ENCODE measurements at places on chromosomes 5 and 9.
A peak's percentile ranks its signal among the peaks of the same experiment; 100 is the strongest.

- H3K36me3 ChIP-seq = no peaks in the 10 kb centered on the region
- H3K4me1 ChIP-seq = no peaks in the 10 kb centered on the region
- peaks cover 47% of the 10 kb centered on the region for H3K27me3 ChIP-seq
- no peak overlapping the region for H3K27ac ChIP-seq
- H3K4me3 ChIP-seq = no peak overlapping the region
Observed at GRCh38 chr9:78407636-78408312, 110.8 kb downstream of the PSAT1 start.

- H3K4me3 ChIP-seq = no peak overlapping the region
- H3K27ac ChIP-seq = no peak overlapping the region
- H3K4me1 ChIP-seq = no peaks in the 10 kb centered on the region
- no peak for DNase-seq
- no peaks in the 10 kb centered on the region for H3K36me3 ChIP-seq
- H3K27me3 ChIP-seq = no peaks in the 10 kb centered on the region
Observed at GRCh38 chr5:22709743-22710142, 143.4 kb downstream of the CDH12 start.

DNA sequence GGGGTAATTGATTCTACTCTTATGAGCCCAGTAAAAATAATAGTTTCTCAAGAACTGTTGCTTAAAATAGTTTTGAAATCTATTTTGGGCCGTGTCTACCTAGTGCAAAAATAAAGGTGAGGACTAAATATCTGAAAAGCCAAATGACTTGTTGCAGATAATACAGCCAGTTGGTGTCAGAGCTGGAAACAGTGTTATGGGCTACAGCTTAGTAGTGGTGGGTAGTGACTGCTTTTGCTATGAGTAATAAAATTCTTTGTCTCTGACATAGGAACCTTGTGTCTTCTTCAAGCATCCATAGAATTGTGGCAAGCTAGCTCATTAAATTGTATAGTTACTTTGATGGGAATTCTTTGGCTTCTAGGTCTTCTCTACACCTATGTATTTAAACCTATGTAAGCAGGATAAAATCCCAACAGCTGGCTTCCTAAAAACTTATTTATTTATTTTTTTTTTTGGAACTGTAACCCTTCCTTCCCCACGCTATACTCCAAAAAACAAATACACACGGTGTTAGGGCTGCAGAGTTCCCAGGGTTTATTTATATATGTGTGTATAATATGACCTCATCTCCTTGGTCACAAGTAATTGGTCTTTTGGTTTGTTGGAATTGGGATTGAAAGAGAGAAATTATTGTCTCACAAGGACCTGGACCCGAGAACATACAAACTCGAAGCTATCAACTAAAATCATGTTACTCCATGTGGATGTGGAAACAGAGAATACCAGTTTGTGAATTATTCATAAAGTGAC is 138.0 kb downstream of the NUDT12 start:
- no peak overlapping the region for H3K27ac ChIP-seq
- DNase-seq = no peak
- no peaks in the 10 kb centered on the region for H3K36me3 ChIP-seq
- H3K27me3 ChIP-seq = peaks cover 33% of the 10 kb centered on the region
- H3K4me3 ChIP-seq = no peak overlapping the region
- no peaks in the 10 kb centered on the region for H3K4me1 ChIP-seq

- no peak overlapping the region for H3K4me3 ChIP-seq
- no peaks in the 10 kb centered on the region for H3K36me3 ChIP-seq
- H3K27ac ChIP-seq = no peak overlapping the region
Observed at GRCh38 chr9:90132866-90133265, 509.8 kb downstream of the DIRAS2 start.

- DNase-seq = no peak
- H3K4me3 ChIP-seq = no peak overlapping the region
- H3K4me1 ChIP-seq = no peaks in the 10 kb centered on the region
- no peaks in the 10 kb centered on the region for H3K27me3 ChIP-seq
- H3K27ac ChIP-seq = no peak overlapping the region
Observed at GRCh38 chr5:83947763-83948162, 227.1 kb upstream of the HAPLN1 start.

GRCh38 chr5:176908675-176909368 is 9.7 kb upstream of the HK3 start:
- DNase-seq = no peak
- H3K36me3 ChIP-seq = peaks cover 9% of the 10 kb centered on the region
- H3K27me3 ChIP-seq = no peaks in the 10 kb centered on the region
- peaks cover 9% of the 10 kb centered on the region for H3K4me1 ChIP-seq
- peak overlapping the region; percentile 61 for H3K27ac ChIP-seq

DNA sequence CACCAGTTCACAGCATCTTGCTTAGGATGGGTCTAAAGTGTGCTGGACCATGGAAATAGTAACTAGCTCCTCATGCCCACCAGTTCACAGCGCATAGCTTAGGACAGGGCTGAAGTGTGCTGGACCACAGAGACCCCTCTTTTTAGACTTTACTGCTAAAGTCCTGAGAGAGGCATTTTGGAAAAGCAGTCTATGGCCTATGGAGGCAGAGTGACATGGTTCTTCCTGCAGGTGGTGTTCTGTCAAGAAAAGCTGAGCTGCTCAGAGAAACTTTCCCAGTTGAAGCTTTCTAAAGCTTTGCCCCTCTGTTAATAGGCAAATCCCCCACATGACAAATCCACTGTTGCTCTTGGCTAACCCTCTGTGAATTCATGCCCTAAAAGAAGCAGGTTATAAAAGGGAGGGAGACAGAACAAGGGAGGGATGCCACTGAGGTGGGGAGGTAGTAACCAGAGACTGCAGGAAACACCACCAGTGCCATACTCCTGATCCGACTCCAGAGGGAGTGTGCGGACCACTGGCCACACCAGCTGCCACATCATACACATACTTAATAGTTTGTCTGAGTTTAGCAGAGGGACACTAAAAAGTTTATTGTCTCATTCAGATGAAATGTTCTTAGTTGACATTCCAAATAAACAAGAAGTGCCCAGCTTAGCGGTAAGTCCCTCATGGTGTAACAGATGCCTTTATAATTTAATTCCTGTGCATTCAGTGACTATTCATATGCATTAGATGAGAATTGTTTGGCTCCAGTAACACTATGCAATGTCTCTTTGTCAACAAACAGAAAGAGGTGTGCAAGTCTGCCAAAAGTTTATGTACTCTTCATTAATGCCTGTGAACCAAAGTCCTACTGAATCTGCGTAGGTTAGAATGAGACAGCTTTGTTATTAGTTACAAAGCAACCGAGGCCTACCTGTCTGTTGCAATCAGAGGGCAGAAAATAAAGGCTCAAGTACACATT is 236.2 kb upstream of the NFIL3 start:
- H3K4me1 ChIP-seq = peaks cover 2% of the 10 kb centered on the region
- H3K36me3 ChIP-seq = peaks cover 2% of the 10 kb centered on the region
- H3K27me3 ChIP-seq = peaks cover 48% of the 10 kb centered on the region
- no peak for DNase-seq

- H3K4me3 ChIP-seq = no peak overlapping the region
- no peak overlapping the region for H3K27ac ChIP-seq
- no peaks in the 10 kb centered on the region for H3K4me1 ChIP-seq
Observed at GRCh38 chr5:3852161-3852916, 256.7 kb downstream of the IRX1 start.

GRCh38 chr5:167716126-167716775 is 575.2 kb upstream of the WWC1 start:
- H3K27ac ChIP-seq = no peak overlapping the region
- no peaks in the 10 kb centered on the region for H3K4me1 ChIP-seq
- H3K36me3 ChIP-seq = no peaks in the 10 kb centered on the region
- peaks cover 27% of the 10 kb centered on the region for H3K27me3 ChIP-seq

GRCh38 chr5:135242021-135242865 is 156.8 kb downstream of the MACROH2A1 start:
- H3K4me3 ChIP-seq = no peak overlapping the region
- H3K27me3 ChIP-seq = peaks cover 18% of the 10 kb centered on the region
- no peak overlapping the region for H3K27ac ChIP-seq
- DNase-seq = no peak
- no peaks in the 10 kb centered on the region for H3K36me3 ChIP-seq

DNA sequence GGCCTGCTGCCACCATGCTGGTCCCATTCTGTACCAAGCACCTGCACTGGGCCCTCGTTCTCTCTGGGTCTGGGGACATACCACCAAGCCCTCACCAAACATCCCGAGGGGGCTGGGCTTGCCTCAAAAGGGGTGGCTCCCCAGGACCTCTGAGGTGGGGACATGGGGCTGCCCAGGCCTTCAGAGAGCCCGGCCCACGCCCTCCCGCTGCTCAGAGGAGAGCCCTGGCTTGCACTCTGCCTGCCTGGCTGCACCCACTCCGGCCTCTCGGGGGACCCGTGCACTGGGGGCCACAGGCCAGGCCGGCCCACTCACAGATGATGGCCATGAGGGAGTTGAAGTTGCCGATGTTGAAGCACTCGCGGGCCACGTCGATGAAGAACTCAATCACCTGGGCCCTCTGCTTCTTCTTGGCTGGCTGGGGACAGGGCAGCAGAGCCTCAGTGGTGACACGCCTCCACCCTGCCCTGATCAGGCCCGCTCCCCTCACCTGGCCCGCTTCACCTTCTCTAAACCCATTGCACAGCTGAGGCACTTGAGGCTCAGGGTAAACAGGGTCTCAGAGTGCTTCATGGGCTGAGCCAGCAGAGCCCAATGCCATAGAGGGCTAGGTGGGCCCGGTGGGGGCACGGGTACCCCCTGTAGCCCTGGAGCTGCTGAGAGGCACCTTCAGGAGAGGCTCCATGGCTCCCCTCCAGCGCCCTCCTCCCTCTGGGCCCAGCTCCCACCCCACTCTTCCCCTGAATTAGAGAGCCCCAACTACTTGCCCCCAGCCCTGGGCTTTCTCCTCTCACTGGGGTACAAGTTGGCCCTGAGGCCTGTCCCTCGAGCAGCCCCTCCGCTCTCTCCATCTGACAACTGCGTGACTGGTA is 47.7 kb upstream of the RNF130 start:
- H3K4me3 ChIP-seq = no peak overlapping the region
- no peaks in the 10 kb centered on the region for H3K4me1 ChIP-seq
- H3K27me3 ChIP-seq = peaks cover 33% of the 10 kb centered on the region
- DNase-seq = no peak
- H3K27ac ChIP-seq = no peak overlapping the region

- H3K4me1 ChIP-seq = no peaks in the 10 kb centered on the region
- H3K4me3 ChIP-seq = no peak overlapping the region
- no peaks in the 10 kb centered on the region for H3K36me3 ChIP-seq
- peaks cover under 1% of the 10 kb centered on the region for H3K27me3 ChIP-seq
- H3K27ac ChIP-seq = no peak overlapping the region
Observed at GRCh38 chr5:168302785-168303184, 11.3 kb downstream of the WWC1 start.

GRCh38 chr5:31598640-31599611 is 40.0 kb upstream of the PDZD2 start:
- H3K27me3 ChIP-seq = peaks cover 33% of the 10 kb centered on the region
- no peaks in the 10 kb centered on the region for H3K4me1 ChIP-seq
- H3K27ac ChIP-seq = no peak overlapping the region
- H3K36me3 ChIP-seq = peaks cover 2% of the 10 kb centered on the region
- no peak overlapping the region for H3K4me3 ChIP-seq

DNA sequence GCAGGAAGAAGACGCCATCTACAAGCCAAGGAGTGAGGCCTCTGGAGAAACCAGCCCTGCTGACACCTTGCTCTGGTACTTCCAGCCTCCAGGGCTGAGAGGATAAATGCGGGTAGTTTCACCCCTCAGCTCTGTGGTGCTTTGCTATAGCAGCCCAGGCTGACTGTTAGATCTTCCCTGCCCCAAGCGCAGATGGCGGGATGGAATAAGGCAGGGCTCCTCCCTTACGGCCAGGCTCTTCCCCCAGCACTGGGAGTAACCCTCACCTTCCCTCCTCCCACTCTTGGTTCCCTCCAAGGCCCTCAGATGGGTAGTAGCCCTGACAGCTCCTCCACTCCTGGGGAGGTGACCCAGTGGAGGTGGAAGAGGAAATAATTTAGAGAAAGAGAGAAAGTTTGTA is 285.1 kb downstream of the GADD45G start:
- DNase-seq = no peak
- H3K27ac ChIP-seq = no peak overlapping the region
- H3K36me3 ChIP-seq = no peaks in the 10 kb centered on the region
- peaks cover 5% of the 10 kb centered on the region for H3K4me1 ChIP-seq
- H3K4me3 ChIP-seq = no peak overlapping the region
- H3K27me3 ChIP-seq = no peaks in the 10 kb centered on the region

DNA sequence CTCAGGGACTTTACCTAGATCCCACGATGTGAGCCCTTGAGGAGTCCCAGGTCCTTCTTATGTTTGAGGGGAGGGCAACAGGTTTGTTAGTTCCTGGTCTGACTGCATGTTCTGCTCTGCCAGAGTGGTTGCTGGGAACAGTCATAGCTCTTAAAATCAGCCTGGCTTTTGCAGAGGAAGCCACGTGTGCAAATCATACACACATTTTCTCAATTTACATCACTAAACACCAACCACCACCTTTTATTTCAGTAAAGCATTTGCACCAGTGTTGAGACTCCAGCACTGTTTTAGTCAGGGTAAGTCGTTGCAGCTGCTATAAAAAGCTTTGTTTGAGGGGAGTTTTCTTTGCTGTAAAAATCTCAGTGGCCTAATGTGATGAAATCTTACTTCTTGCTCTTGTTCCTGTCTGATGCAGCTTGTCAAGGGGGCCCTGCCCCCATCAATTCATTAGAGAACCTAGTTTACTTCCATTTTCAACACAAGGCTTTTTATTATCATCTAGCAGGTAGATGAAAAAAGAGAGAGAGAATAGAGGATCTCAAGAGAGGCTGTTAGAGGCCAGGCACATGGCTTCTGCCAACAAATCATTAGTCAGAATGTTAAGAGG is 70.3 kb upstream of the VCAN start:
- no peak overlapping the region for H3K4me3 ChIP-seq
- H3K27me3 ChIP-seq = no peaks in the 10 kb centered on the region
- no peaks in the 10 kb centered on the region for H3K36me3 ChIP-seq
- no peak for DNase-seq

GRCh38 chr9:131492070-131492469 is 10.6 kb upstream of the POMT1 start:
- no peak overlapping the region for H3K27ac ChIP-seq
- peaks cover 16% of the 10 kb centered on the region for H3K4me1 ChIP-seq
- H3K27me3 ChIP-seq = no peaks in the 10 kb centered on the region
- no peak overlapping the region for H3K4me3 ChIP-seq

Measured in T-helper 17 cell (primary cell).